CD4-positive, alpha-beta T cell treated with Interleukin-21 for 1 hour (primary cell): ENCODE measurements at places on chromosomes 6 and 20.

DNA sequence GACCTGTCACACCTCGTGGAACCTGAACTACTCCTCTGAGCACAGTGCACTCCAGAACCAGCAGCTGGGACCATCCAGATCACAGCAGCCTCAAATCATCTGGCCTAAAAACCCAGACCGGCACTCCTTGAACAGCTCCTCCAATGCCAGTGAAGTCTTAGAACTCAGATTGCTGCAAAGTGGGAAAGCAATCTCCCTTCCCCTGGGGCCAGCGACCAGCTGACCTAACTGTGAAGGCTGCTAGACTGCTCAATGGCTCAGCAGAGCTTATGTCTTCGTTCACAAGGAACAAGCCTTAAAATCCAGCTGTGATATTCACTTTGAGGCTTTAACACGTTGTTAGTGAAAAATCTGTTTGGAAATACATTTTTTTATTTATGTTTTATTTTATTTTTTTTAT is 243.2 kb downstream of the ANKRD60 start:
- DNase-seq, result no peak

DNA sequence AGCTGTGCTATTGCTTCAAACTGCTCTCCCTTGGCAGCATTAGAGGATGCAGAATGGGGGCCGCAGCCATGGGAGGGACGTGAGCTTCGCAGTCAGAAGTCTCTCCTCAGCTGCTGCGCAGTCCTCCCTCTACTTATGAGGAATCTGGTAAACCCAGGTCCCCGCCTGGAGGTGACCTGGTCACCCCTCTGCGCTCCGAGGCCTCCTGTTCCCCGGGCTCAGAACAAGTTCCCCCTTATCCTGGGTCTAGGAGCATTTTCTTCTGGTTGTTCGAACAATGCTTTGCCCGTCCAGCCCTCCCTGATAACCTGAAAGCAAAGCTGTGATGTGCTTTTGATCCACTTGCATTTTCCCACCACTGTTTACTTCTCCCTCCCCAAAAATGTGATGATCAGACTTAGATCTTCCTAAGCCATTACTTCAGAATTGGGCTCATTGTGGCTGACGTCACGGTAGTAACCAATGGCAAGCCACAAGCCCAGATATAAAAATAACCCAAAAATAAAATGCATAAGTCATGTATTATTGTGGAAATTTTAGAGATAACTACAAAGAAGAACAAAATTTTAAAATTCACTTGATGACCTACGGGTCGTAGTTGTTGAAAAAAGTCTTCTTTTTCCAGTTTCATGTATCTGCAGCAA is 80.7 kb downstream of the SERAC1 start:
- DNase-seq, result no peak

DNA sequence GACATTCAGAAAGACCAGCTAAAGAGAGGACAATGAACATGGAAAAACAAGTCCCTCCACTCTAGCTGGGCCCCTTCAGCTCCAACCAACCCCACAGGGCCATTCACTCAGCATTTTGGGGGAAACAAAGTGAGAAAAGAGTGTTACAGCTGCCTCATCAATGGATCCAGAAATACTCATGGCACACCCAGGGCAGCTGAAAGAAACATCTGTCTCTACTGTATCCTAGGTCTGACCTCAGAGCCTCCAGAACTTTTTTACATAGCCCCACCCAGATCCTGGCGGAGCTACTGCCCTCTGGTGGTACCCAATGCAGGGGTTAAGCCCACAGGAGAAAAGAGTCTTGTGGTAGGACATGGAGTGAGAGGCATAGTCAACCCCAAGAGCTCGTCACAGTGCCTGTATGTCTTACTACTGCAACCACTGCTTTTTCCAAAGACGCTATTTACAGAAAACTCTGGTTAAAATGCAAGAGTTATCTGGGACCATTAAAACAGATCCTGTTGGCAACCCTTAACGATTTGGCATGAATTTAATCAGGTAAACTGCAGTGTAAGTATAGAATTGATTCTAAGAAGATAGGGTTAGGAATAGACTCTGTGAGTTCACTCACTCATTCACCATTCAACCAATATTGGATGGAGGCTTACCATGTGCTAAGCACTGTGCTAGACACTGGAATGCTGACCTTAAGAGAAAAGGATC is 37.4 kb upstream of the FAM83C start:
- peak; percentile 14 for DNase-seq

DNA sequence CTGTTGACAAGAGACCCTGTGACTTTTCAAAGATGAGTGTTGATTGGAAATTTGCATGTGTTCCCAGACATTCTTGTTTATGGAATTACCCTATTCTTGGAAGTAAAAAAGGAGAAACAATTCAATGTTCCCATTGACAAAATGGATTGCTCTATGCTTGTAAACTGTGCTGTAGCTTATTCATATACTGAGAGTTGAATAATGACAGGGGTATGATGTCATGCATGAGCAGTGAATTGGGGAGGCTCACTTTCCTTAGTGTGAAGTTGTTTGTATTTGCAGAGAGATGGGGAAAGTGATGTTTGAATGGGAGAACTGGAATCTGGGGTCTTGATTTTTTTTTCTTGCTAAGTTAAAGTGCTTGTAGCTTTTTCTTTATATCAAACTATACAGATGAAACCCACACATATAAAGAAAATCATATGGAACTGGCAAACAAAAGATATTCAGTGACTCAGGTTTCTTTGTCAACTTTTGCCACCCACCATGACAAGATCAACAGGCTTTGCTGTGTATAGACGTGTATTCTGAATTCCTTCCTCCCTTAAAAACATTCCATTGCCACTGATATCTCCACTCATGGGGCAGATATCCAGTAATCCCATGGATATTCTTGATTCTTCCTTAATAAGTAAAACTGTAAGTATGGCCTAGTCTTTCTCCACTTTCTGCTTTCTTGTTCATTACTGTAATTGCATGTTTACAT is 97.8 kb upstream of the JAG1 start:
- DNase-seq, result no peak

GRCh38 chr6:20319520-20320357 is 81.9 kb upstream of the E2F3 start:
- DNase-seq, result peak; percentile 87

DNA sequence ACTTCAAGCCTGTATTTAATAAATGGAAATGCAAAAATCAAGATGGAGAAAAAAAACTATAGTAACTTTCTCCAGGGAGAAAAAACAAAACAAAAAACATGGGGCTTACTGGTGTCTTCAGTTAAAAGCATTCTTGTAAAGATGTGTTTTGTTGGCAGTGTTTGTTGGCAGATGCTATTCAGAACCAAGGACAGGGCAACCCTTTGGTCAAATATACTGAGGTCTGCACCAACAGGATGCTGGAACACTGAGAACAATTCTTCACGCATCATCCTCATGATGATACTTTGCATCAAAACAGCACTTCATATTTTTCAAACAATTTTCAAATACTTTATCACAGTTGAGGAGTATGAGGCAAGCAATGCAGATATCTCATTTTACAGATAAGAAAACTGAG is 63.7 kb upstream of the CBLN4 start:
- DNase-seq, result no peak

DNA sequence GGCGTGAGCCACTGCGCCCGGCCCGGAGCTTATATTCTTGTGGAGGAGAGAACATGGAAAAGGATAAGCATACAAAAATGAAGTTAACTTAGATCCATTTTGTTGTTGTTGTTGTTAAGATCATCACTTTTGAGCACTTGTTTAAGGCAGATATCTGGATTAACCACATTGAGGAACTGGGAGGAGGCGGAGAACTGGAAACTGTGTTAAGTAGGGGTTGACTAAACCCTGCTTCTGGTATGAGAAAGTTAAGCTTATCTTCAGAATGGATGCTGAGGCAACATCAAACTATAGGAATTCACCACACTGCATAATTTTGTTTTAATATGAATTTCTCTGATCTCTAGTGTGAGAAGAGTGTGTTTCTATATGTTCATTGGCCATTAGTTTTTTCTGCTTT is 57.6 kb downstream of the GCNT2 start:
- no peak for DNase-seq

DNA sequence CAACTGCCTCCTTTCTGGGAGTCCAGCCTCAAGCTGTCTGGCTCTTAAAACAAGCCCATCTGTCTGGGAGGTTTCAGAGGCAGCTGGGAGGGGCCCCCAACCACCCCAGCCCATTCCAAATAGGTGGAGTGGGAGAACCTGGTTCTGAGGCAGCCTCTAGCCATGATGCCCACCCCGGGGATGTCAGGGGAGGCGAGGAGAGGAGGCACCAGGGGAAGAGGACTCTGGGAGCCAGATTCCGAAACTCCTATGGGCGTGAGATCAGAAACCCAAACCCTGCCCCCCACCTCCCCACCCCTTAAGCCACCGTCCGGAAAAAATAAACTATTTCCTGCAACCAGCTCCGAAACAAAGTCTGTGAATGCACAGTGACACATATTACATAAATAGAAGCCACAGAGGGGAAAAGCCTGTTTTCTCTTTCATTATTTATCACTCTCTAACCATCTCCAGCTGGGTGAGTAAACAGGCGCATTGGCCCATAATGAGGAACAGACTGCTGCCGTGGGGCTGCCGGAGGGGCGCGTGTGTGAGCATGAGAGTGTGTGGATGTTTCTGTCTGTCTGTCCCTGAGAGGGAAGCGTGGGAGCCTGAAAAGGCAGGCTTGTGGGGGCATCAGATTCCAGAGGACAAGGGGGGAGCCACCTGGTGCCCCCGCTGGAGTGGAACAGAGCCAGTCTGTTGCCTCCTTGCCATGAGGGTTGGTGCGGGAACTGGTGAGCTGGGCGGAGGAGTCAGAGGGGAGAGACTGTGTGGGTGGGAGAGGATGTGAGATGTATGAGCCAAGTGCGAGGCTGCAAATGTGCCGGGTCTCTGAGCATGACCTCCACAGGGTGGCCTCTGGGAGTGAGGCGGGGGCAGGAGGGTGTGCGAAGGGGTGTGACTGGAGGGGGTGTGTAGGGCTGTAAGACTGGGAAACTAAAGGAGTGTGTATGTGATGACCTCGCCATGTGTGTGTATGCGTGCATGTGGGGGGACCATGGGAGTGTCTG is 14.3 kb upstream of the FOXP4 start:
- DNase-seq, result peak; percentile 61

- no peak for DNase-seq
Measured at GRCh38 chr6:38591439-38591838, 48.3 kb downstream of the BTBD9 start.

DNA sequence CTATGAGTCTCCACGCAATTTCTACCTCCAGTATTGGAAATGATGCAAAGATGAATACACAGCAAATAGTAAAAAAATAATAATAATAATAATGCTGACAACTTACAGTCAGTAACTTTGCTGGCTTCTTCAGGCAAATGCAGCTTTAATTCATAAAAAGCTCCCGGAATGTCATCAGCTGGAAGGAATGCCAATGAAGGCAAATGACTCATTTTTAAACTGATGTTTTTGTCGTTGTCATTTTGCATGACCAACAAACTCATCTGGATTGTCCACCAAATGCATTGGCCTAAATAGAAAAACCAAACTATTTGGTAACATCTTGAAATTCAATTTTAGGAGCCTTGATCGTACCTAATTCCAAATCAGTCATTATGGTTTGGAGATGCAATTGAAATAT is 217.1 kb downstream of the ALDH8A1 start:
- no peak for DNase-seq

DNA sequence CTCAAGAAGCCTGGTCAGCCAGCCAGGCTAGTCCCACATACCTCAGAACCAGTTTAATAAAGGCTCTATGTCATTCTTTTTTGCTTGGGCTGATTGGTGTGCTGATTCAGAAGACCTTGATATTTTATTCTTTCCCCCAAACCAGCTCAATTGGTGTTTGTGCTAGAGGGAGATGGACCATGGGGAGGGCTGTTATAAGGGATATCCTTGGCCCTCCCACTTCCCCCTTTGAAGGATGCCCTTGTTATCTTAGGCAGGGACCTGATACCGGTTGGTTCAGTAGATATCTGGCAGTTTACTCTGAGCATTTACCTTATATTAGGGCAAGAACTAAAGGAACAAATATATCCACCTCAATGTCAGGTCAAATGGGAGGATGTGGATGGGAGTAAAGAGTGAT is 207.4 kb downstream of the LRFN2 start:
- DNase-seq, result no peak

- no peak for DNase-seq
Measured at GRCh38 chr20:16864069-16864468, 115.9 kb downstream of the OTOR start.

DNA sequence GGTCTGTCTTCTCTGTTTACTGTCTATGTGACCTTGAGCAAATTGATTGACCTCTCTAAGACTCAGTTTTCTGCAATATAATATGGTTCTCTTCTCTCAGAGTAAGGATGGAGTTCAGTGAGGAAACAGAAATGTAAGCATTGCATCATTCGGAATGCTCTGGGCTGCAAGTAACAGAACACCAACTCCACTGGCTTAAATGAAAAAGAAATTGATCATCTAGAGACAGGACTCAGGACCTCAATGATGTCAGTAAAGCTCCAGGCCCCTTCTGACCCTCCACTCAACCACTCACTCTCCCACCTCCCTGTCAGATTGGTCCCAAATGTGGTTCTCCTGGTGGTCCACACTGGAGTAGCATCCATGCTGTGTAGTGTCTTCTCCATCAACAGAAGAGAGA is 31.9 kb downstream of the FAM110A start:
- no peak for DNase-seq

DNA sequence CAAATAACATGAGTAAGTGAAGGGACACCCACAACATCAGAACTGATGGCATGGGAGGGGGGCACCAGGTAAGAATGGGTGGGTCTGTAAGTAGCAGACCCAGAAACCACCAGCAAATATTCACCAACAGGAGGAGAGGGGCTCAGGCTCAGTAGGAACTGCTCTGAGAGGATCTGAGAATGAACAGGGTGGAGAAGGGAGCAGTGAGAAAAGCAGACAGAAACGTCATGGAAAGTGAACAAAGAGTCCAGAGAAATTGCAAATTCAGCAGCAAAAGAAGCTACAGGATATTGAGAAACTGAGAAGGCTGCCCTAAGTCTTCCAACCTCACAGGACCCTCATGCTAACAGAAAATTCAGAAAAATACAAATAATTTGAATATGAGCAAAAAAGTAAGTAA is 121.3 kb downstream of the KIF16B start:
- DNase-seq, result no peak

DNA sequence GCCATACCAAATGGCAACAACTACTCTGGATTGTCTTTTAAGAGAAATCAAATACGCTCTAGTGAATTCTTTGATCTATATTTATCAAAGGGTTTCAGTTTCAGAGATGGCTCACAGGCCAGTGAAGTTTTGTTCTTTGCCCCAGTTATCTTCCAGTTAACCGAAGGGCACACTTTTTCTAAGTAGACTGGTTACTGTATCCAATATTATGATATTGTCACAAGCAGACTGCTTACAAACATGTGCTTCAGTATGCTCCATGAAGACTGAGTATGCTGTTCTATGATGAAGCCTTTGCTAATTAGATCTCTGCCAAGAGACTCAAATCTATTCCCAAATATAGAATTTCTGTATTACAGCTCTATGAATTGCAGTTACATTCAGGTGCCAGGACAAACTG is 181.1 kb downstream of the REV3L start:
- no peak for DNase-seq
